Endodermal cell (in vitro differentiated cells): ENCODE measurements at places on chromosomes 1 and 21.

GRCh38 chr1:246971090-246971721, 36.7 kb downstream of the ZNF695 start:
- peak; percentile 88 for DNase-seq

- DNase-seq, result no peak
These were observed 34.5 kb downstream of the TMPRSS15 start for GRCh38 chr21:18369115-18369514.

DNA sequence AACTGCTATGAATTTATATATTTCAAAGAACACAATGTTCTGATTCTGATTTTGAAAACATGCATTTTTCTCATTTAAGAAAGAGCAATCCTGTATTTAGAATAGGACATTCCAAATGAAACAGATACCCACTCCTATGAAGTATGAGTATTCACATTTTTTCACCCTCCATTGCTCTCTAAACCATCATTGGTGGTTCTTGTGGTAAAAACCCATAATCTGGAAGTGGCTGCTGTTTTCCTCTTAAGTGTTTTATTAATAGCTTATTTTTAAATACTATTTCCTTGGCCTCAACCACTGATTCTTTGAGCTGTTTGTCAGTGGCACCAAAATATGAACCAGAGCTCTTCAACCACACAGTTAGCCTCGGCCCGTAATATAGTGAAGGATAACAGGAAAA, 60.0 kb upstream of the ADAM30 start:
- no peak for DNase-seq

DNA sequence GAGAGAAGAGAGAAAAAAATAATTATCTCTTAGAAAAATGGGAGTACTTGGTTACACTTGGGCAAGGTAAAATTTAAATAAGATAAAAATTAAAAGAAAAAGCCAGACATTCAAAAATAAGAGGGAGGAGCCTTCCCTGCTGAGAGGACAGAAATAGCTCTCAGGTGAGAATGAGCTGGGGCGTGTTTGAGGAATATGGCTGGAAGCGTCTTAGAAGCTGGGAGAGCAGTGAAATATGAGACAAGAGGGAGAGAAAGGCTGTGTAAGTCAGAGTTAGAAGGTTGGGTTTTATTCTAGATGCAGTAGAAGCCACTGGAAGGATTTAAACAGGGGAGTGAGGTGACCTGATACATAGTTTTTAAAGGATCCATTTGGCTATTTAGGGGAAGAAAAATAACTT, 154.2 kb upstream of the L1TD1 start:
- DNase-seq, result peak; percentile 57

DNA sequence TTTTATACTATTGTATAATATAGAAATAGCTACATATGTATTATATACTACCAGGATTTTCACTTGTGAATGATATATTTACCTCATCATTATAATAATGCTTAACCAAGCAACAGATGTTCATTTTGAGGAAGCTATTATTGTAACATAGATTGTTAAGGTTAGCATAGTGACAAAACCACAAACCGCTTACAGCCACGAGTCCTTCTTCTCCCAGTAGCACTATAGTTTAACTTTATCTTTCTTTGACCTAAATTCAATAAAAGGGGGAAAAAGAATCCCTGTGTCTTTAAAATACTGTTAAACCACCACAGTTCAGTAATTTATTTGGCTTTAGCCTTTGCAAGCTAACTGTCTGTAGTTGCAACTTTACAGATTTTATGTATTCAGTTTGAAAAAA, 1039.4 kb upstream of the B3GALT2 start:
- DNase-seq, result no peak

DNA sequence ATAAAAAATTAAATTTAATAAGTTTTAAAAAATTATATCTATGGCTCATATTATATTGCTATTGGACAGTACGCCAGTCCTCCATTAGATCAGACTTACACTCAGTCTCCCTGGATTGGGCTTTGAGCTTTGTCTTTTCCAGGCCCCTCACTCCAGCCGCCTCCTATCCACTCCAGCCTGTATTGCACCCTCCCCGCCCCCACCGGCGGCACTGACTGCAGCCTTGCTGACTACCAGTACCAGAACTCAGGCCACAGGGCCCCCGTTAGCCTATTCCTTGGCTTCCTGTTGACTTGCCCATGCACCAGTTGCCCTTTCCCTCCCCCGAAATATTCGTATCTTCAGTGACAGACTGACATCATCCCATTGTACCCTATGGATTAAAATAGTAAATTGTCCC, 127.9 kb downstream of the CSMD2 start:
- peak; percentile 83 for DNase-seq

DNA sequence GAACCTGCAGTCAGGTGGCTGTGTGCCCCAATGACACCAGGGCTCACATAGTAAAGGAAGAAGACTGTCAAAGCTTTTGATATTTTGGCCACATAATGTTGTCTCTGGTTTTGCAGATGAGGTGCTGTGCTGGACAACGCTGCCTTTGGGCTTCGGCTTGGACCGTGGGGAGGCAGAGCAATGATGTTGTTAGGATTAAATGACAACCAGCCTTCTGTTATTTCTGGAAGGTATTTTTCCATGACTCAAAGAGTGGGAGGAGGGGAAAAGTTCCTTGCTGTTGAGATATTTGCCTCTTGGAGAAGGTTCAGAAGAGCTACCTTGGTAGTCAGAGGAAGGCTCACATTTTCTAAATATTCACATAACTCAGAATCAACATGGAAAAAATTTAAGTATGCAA, 187.3 kb upstream of the GALNT2 start:
- peak; percentile 18 for DNase-seq

- DNase-seq, result peak; percentile 85
These were observed 930 bp downstream of the CDC14A start for GRCh38 chr1:100353071-100353801.

DNA sequence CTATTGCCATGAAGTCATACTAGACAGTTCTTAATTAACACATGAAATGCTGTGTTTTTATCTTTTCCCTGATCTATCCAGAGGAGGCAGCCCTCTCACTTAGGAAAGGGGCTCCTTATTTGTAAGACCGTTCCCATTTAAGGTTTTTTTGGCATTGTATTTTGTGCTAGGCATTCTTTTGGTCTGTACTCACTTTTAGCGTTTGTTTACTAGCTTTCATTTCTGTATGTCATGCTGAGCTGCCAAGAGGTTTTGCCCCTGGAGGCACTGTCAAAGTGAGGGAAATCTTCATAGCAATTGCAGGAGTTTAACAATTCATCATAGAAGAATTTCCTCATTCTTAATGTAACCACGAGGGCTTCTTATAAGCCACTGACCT, 59.5 kb downstream of the MTR start:
- no peak for DNase-seq

- DNase-seq, result no peak
These were observed 73.0 kb downstream of the CD46 start for GRCh38 chr1:207824691-207825408.

GRCh38 chr1:202159534-202160371, 649 bp downstream of the PTPN7 start:
- DNase-seq, result no peak

DNA sequence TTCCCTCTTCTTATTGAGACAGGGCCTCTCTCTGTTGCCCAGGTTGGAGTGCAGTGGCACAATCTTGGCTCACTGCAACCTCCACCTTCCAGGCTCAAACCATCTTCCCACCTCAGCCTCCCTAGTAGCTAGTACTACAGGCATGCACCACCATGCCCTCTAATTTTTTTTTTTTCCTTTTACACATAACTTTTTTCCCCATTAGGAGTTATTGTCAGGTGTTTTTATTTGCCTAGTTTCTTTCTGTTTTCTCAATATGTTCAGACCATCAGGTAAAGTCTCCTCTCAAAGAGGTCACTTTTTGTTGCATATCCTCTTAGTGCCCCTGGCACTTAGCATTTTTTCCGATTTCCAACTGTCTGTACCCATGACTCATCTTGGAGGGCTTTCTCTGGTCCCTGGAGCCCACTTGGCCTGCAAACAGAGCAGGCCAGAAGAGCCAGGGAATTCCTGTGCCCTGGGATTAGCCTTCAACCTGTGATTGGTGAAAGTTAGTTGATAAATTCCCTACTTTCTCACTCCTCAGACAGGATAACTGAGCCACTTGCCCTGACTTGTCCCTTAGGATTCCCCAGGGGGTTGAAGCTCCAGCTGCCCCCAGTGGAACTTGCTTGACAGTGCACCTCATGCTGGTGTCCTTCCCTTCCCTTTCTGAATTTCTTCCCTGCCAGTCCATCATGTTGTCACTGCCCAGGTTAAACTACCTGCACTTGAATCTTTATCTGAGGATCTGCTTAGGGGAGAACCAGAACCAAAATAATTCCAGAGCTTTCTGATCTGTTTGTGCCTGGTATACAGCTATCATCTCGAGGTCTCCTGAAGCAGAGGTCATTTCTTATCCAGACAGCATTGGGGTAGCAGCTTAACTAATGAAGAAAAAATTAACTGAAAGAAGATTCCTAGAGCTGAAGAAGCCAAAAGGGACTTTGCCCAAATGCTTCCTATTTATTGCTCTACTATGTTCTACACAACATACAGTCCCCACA, 2.4 kb downstream of the NTPCR start:
- DNase-seq, result peak; percentile 91

DNA sequence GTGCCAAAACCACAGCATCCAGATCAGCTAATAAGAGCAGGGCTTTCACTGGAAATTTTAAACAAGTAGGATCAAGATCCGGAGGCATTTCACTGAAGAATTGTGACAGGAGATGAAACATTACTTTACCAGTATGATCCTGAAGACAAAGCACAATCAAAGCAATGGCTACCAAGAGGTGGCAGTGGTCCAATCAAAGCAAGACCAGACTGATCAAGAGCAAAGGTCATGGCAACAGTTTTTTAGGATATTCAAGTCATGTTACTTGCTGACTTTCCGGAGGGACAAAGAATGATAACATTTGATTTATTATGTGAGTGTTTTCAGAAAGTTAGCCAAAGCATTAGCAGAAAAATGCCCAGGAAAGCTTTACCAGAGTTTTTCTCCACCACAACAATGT, 8.2 kb downstream of the ZSWIM5 start:
- DNase-seq, result no peak

DNA sequence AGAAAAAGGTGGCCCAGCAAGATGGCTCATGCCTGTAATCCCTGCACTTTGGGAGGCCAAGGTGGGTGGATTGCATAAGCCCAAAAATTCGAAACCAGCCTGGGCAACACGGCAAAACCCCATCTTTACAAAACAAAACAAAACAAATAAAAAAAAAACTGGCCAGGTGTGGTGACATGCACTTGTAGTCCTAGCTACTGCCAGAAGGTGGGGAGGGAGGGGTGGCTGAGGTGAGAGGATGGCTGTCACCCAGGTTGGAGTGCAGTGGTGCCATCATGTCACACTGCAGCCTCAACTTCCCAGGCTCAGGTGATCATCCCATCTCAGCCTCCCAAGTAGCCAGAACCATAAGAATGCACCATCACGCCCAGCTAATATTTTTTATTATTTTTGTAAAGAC, 22.8 kb downstream of the RERE start:
- peak; percentile 73 for DNase-seq

- no peak for DNase-seq
These were observed 88.9 kb downstream of the PROX1 start for GRCh38 chr1:214076708-214077065.

GRCh38 chr1:31382379-31382989, 9.6 kb upstream of the FABP3 start:
- DNase-seq, result no peak

GRCh38 chr1:2388004-2388913, 3.1 kb downstream of the MORN1 start:
- no peak for DNase-seq

- no peak for DNase-seq
These were observed 45.2 kb upstream of the HAO2 start for GRCh38 chr1:119323216-119323982.

- peak; percentile 96 for DNase-seq
These were observed 25.1 kb downstream of the NENF start for GRCh38 chr1:212457740-212458338.
